NCI-H1092 (cell line): ENCODE measurements at places on chromosomes 12 and 14.

DNA sequence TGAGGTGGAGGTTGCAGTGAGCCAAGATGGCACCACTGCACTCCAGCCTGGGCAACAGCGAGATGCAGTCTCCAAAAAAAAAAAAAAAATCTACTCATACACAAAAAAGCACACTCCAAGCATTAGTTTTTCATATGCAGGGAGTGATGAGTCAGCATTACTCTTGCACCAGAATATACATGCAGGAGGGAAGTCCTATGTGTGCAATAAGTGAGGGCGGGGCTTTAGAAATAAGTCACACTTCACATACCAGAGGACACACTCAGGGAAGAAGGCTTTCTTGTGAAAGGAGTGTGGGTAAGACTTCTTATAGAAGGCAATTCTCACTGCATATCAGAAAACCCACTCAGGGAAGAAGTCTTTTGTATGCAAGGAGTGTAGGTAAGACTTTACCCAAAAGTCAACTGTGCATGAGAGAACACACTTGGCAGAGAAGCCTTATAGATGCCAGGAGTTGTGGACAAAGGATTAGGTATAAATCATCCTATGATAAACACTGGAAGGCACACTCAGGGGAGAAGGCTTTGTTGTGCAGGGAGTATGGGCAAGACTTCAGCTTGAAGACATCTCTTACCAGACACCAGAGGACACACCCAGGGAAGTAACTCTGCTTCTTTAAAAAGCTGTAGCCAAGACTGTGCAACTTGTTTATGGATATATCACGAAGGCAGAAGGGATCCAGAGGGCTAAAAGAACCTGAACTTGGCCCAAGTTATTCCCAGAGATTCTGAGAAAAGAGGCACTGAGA lies 50.5 kb downstream of the ATF7 start:
- DNase-seq, result no peak

GRCh38 chr12:124301084-124301654 lies 6.3 kb downstream of the RFLNA start:
- no peak for DNase-seq

DNA sequence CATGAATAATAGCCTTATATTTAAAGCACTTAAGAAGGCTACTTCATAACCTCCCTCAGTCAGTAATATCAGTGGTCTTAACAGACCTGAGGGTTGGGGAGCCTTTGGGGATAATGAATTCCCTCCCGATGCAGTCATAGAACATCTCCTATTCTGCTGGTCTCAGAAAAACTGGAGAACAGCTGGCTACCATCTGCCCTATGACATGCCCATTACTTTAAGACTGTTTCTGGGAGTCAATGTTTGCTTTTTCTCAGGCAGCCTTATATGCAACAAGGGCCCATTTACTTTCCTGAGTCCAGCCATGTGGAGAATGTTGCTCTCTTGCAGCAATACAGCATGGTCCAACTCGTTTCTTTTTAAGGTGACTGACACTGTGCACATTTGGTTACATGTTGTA lies 161.7 kb upstream of the PARP11 start:
- no peak for DNase-seq

- DNase-seq, result no peak
These were observed 22.3 kb upstream of the BCDIN3D start for GRCh38 chr12:49865109-49865781.

DNA sequence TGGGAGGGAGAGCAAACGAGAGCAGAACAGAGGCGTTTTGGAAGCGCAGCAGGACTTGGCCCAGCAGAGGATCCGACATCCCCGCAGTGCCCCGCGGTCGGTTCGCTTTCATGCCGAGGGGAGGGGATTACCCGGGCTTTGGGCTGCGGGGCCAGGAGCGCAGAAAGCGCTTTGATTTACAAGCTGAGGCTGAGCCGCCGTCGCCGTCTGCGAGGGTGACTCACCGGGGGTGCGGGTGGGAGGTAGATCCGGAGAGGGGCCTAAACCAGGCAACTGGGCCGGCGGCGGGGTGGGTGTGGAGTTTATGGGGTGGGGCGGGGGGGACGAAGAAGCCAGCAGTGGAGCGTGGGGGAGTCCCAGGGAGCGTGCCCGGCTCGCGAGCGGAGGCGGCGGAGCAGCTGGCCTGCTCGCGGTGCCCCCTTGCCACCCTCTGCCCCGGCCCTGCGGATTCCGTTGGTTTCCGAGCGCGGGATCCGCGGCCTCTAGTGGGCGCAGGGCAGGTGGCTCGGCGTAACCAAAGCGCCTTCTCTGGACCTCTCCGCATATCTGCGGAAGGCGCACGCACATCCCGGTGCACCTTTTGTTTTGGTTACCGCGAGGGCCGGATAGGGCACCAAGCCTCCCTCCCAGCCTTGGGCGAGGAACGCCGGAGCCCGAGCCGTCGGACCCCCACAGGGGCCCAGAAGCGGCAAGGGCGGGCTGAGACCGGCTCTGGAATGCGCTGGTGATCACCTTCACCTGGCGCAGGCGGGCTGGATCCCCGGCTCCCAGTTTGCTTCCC lies 2.6 kb downstream of the SIX4 start:
- peak; percentile 12 for DNase-seq

- no peak for DNase-seq
These were observed 66.8 kb upstream of the RFLNA start for GRCh38 chr12:124227951-124228711.

GRCh38 chr14:22559041-22559440 lies 30.0 kb downstream of the DAD1 start:
- DNase-seq, result no peak
